ENCODE measurements at places on chromosomes 7 and 10. TPM values are rescaled to one million over a fixed set of nuclear protein-coding genes. Genes with fewer than 3 reads are reported as not detected.

DNA sequence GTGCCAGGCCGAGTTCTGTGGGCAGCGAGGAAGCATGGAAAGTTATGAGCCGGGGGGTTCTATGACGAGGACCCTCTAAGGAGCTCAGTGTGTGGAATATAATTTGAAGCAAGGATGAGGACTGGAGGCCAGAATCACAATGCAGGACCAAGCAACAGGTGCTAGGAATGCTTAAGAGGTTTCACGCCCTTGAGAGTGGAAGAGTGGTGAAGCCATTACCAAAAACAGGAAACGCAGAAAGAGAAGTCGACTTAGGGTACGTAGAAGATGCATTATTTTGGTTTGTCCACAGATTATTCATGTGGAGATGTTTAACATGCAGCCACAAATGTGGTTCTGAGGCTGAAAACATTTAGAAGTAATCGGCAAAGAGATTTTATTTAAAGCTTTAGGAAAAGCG lies 78.7 kb downstream of the PIP4K2A start:
- DNase-seq, result no peak

GRCh38 chr10:4758256-4758655 lies 67.8 kb upstream of the AKR1E2 start:
- DNase-seq, result no peak

- peak; percentile 54 for DNase-seq
Observed at GRCh38 chr10:122152544-122152943, 118.6 kb upstream of the BTBD16 start.

- no peak for DNase-seq
Observed at GRCh38 chr10:14837003-14837756, 657 bp downstream of the CDNF start.

GRCh38 chr7:39615350-39615975 lies 7.9 kb upstream of the RALA start:
- DNase-seq, result no peak

- no peak for DNase-seq
Observed at GRCh38 chr10:73338801-73339368, 19.8 kb downstream of the CFAP70 start.

DNA sequence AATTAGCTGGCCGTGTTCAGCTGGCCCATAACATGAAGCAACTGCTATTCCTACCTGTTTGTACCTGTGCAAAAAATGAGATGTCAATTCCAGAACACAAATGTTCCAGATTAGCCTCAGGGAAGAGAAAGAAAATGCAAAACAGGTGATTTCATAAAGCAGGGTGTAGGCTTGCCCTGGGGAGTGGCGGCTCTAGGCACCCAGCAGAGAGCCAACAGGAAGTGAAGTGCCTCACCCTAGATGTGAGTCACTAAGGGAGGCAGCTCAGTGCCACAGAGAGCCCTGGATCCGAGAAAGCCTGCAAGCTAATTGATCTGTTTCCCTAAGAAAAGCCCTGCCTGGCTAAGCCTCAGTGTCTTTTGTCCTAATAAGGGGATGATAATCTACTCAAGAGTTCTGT lies 240.0 kb downstream of the ARHGAP21 start:
- no peak for DNase-seq

DNA sequence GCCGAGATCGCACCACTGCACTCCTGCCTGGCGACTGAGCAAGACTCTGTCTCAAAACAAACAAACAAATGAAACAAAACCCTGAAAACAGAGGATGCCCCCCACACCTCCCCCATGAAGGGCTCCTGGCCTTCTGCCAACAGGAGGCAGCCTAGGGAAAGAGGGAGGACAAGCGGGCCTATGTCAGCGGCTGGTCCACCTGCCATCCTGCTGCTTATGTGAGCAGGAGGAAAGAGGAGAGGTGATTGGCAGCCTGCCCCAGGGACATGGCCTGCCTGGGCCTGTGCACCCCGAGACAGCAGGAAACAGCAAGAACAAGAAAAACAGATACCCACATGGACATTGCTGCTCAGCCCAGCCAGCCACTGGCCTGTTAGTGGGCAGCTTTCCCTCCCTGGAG lies 9.1 kb upstream of the ZNF316 start:
- no peak for DNase-seq

- no peak for DNase-seq
Observed at GRCh38 chr7:137462074-137462715, 118.7 kb upstream of the PTN start.

Gene CTTNBP2
- total RNA-seq, result 9.7 TPM

Gene OPN4
- not detected for total RNA-seq

Gene OPN1SW
- not detected for total RNA-seq

Gene PKD1L1
- 0.28 TPM for total RNA-seq

Gene UFSP1
- total RNA-seq, result 3.2 TPM

Gene TMEM248
- total RNA-seq, result 121 TPM

All from spleen (tissue), 13 donors.